Kidney epithelial cell (primary cell): ENCODE measurements at places on chromosomes 6 and 20. TPM values are rescaled to one million over a fixed set of nuclear protein-coding genes. Genes with fewer than 3 reads are reported as not detected.

- DNase-seq = no peak
These were observed 209.8 kb downstream of the ATXN1 start for GRCh38 chr6:16551466-16551865.

Gene PCSK2
- 0.04 and 0.21 TPM in 2 replicates for total RNA-seq

Gene NRN1
- total RNA-seq = 0.34 and 3.1 TPM in 2 replicates

Gene AGER
- 0.25 and 2.7 TPM in 2 replicates for total RNA-seq

DNA sequence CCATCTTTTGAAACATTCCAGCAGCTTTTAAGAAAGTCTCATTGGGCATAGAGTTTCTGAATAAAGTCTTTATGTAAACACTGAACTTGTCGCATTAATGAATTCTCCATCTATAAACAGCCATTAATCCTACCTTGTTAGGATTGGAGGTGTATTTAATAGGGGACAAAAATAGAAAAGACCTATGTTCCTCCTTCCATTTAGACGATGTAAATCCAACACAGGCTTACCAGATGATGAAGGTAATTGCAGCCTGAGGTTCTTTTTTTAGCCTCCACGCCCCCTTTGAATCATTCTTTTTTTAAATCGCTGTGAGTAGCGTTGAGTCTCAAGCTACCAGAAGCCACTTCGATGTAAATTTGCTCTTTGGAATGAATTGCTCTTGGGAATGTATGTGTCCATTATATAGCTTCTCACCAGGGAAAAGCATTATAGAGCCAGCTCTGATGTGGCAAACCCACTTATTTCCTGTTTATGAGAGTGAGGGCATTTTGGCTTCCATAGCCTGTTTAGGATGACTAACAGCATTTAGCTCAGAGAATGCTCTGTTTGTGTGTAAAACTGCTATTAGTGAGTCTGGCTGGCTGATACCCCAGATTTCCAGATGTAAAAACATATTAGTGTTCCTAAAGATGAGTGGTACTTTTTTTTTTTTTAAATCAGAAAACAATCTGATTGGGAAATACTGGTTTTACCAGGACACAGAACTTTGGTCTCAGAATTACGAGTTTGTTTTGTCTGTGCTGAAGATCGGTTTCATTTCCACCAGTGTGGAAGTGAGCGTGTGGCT lies 74.9 kb upstream of the CLDN20 start:
- no peak for DNase-seq

DNA sequence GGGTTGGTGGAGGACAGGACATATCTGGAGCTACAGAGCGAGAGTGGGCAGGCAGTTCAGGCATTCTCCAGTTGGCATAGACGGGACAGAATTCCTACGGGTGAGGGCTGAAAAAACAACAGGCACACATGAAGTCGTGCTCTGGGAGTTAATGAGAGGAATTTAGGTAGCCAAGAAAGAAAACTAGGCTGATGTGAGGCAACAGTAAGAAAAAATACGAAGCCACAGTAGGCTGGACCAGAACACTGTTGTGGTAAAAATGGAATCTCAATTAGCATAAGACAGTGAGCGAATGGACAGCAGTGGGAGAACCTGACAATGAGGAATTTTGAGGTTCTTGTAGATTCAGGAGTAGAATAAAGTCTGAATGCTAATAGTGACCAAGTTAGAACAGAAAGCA lies 488.1 kb upstream of the AGPAT4 start:
- DNase-seq = no peak

GRCh38 chr6:71324194-71324785 lies 35.7 kb downstream of the OGFRL1 start:
- DNase-seq = no peak

- DNase-seq = no peak
These were observed 2.7 kb downstream of the MOCS1 start for GRCh38 chr6:39931607-39932006.

DNA sequence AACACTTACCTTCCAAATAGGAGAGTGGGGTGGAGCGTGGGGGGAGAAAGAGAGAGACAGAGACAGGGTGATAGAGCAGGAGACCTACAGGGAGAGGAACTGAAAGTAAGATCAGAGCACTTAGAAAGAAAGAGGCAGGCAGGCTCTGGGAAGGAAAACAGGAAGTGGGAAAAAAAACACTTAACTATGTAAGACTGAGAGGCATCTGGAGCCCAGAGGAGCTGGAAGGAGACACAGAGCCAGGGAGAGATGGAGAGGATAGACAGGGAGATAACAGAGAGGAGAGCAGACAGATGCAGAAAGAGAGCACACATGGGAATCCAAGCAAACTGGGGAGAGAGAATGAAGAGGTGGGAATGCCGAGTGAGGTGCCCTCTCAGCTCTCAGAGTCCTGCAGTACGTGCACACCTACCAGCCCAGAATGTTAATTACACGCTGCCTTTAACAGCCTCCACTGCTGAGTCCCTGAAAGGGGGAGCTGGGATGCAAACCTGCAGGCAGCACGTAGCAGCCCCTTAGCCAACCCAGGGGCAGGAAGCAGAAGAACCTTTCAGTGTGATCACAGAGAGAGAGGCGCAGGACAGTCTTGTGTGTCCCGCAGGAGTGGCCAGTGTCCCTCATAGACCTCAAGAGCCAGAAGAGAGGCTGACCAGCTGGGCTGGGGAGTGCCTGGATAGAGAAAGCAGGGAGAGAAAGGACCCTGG lies 132.7 kb upstream of the LRFN2 start:
- peak; percentile 16 for DNase-seq

Gene ADA
- 18.1 and 19.2 TPM in 2 replicates for total RNA-seq

DNA sequence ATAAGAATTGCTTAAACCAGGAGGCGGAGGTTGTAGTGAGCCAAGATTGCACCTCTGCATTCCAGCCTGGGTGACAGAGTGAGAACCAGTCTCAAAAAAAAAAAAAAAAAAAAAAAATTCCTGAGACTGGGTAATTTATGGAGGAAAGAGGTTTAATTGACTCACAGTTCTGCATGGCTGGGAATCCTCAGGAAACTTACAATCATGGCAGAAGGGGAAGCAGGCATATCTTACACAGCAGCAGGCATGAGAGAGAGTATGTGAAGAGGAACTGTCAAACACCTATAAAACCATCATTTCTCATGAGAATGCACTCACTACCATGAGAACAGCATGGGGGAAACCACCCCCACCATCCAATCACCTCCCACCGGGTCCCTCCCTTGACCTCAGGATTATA lies 1.8 kb upstream of the FKBP1A start:
- no peak for DNase-seq

DNA sequence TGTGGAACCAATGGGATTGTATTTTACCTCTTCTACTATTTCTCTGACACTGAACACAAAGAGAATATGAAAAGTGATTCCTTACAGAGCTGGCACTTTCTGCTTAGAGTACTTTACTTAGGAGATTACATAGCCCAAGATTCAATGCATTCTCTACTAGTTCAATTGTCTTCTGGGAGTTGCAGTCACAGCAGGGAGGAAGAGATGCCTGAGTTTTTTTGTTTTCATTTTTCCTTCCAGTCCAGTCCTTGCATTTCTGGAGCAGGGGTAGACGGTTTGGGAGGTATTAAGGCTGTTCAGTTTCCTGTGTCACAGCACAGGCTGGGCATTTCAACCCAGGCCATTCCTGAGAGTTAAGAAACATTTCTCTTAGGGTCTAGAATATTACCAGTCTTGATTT lies 42.0 kb upstream of the SLC2A12 start:
- DNase-seq = no peak

Gene CBLN4
- total RNA-seq = not detected in 2 replicates

- DNase-seq = no peak
These were observed 18.9 kb upstream of the SCRT2 start for GRCh38 chr20:694496-694895.

DNA sequence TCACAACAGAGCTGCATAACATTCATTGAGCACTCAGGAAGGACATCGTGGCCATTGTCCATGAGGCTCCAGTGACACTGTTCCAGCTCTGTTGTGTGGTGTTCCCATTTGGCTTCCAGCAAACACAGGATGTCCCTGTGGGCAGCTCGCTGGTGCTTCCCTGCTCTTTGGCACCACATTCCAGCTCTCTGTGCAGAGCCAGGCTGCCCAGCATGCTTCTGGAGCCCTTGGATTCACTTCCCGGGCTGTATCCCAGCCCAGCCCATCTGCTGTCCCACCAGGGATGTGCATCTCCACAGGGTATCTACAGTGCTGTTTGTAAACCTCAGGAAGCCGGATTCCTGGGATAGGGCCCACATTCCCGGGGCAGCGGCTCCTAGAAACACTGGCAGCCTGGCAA lies 57.2 kb downstream of the CTCFL start:
- DNase-seq = no peak

DNA sequence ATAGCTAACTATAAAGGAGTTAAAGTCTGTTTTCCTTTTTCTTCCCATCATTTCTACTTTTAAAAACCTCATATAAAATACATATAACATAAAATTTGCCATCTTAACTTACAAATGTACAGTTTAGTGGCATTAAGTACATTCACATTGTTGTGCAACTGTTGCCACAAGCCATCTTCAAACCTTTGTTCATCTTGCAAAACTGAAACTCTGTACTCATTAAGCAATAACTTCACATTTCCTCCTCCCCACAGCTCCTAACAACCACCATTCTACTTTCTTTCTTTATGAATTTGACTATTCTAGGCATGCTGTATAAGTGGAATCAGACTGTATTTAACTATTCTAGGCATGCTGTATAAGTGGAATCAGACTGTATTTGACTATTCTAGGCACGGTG lies 4.5 kb downstream of the CCDC170 start:
- DNase-seq = no peak

GRCh38 chr6:137830511-137830911 lies 36.5 kb upstream of the TNFAIP3 start:
- no peak for DNase-seq

- DNase-seq = no peak
These were observed 364.3 kb upstream of the ID4 start for GRCh38 chr6:19472850-19473249.

- DNase-seq = no peak
These were observed 167.1 kb downstream of the PHF3 start for GRCh38 chr6:63802606-63803206.

Gene DIDO1
- 37.9 and 40.2 TPM in 2 replicates for total RNA-seq

Gene RSPO3
- total RNA-seq = 0.88 and 1.9 TPM in 2 replicates

DNA sequence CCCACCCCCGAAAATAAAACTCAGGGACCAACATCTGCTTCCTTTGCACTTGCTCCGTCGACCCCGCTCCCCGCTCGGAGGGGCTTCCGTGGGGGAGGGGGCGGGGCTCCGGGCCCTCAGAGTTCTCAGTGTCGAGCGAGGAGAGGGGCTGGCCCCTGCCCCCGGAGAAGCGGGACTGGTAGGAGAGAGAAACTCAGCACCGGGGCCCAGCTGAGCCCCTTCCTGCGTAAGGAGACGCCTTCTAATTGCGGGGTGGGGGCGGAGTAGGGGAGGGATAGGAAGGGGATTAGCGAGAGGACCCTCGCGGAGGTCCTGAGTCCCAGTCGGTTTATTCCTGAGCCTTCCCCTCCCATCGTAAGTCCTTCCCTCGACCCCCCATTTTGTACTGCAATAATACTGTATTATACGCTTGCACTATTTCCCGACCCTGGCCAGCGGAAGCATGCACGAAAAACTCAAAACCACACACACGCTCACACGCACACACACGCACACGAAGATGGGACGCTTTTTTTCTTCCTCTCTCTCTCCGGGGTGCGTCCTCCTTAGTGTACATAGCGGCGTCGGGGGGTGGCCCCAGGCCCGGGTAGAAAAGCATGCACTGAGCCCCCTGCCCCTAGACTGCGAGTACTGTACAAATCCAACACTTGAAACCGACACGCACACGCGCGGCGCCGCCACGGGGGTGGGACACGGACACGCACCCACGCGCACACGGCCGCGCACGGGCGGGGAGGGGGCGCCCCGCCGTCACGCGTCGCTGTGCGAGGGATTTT lies 22.1 kb upstream of the SLC22A7 start:
- DNase-seq = no peak

Gene MPC1
- 20.3 and 27.9 TPM in 2 replicates for total RNA-seq

DNA sequence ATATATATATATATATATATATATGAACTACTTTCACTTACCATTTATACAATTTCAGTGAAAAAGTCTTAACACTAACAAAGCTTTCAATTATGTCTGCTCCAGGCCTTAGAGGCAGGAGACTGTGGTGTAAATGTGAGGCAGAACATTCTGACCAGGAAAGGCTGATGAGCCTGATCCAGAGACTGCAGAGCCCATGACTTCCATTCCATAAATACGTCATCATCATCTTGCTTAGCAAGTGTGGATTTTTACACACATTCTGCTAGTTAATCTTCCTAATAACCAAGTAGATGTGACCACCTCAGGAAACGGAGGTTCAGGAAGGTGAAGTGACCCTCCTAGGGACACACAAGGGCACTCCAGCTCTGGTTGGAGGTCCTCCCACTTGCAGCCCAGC lies 14.9 kb downstream of the TRERF1 start:
- no peak for DNase-seq

GRCh38 chr6:12132351-12133222 lies 120.5 kb downstream of the HIVEP1 start:
- no peak for DNase-seq

DNA sequence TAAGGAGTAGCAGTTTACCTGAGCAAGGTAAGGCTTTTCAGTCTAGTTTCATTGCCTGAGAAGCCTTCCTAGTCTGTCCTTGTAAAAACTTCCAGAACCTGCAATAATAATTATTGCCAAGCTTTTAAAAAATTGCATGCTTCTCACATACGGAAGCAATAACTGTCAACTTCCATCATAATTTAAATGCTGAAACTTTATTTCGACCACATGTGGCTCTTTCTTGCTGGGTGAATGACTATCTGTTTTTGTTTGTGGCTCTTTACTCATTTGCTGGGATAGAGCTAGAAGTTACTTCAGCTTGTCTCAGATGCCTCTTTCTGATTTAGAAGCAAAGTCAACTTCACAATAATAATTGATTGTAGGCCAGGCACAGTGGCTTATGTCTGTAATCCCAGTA lies 95.9 kb upstream of the COL21A1 start:
- no peak for DNase-seq

Gene HCK
- total RNA-seq = 0.17 and 0.34 TPM in 2 replicates

DNA sequence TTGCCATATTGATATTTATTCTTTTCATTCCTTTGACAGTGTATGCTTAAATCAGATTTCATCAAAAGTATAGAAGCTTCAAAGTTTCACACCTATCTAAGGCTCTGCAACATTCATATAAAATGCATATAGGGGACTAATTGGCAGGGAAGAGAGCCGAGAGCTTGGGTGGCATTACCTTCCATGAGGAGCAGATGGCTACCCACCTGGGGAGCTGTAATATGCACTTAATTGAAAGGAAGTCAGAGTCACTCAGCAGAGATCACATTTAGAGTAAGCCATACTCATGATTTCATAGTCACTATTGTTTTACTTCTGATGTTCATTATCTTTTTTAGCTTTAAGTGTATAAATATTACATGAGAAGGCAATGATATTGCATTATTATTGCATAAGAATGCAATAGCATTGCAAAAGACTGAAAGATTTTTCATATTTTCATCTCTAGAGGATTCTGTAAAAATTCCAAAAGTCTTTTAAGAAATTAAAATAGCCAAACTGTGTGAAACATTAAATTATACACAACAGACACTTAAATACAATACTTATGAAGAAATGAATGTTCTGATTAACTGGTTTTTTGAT lies 1305.2 kb downstream of the EPHA7 start:
- DNase-seq = no peak

GRCh38 chr6:148325316-148326068 lies 17.1 kb upstream of the SASH1 start:
- DNase-seq = no peak

- no peak for DNase-seq
These were observed 17.2 kb downstream of the ZBTB2 start for GRCh38 chr6:151374036-151374683.

Gene DDO
- 0.07 and 0.29 TPM in 2 replicates for total RNA-seq

Gene ERVFRD-1
- total RNA-seq = not detected in 2 replicates
